Stimulated activated CD4-positive, alpha-beta T cell treated with anti-CD3 and anti-CD28 coated beads, Interleukin-15, amount 100 ng/mL, for 48 hours (primary cell): ENCODE measurements at places on chromosomes 12 and 14.

GRCh38 chr14:57352396-57353170, 37.8 kb upstream of the NAA30 start:
- no peak for DNase-seq

- DNase-seq, result no peak
Measured at GRCh38 chr12:109687250-109687649, 26.4 kb upstream of the FAM222A start.

DNA sequence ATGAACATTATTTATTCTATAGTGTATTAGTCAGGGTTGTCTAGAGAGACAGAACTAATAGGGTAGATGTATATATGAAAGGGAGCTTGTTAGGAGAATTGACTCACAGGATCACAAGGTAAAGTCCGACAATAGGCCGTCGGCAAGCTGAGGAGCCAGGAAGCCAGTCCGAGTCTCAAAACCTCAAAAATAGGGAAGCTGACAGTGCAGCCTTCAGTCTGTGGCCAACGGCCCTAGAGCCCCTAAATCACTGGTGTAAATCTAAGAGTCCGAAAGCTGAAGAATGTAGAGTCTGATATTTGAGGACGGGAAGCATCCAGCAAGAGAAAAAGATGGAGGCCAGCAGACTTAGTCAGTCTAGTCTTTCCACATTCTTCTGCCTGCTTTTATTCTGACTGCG, 912.2 kb downstream of the FLRT2 start:
- no peak for DNase-seq

GRCh38 chr14:92756446-92756845, 8.0 kb upstream of the LGMN start:
- no peak for DNase-seq

DNA sequence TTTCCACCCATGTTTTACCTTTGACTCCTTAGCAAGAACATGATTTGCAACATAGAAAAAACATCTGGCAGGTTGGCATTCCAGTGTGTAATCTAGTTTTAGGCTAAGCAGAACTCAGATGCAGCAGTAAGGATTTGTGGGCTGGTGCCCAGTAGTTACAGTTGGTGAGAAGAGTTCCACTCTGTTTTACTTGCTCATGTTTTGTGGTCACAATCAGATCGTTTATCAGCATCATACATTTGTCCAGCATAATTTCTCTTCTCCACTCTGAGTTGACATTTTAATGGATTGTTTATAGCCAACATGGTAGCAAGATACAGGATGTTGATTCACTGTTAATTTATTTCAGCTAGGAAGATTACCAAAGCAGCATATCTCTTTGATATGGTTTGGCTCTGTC, 120.0 kb downstream of the PDE6H start:
- no peak for DNase-seq

- no peak for DNase-seq
Measured at GRCh38 chr12:128790653-128791373, 32.9 kb downstream of the SLC15A4 start.

DNA sequence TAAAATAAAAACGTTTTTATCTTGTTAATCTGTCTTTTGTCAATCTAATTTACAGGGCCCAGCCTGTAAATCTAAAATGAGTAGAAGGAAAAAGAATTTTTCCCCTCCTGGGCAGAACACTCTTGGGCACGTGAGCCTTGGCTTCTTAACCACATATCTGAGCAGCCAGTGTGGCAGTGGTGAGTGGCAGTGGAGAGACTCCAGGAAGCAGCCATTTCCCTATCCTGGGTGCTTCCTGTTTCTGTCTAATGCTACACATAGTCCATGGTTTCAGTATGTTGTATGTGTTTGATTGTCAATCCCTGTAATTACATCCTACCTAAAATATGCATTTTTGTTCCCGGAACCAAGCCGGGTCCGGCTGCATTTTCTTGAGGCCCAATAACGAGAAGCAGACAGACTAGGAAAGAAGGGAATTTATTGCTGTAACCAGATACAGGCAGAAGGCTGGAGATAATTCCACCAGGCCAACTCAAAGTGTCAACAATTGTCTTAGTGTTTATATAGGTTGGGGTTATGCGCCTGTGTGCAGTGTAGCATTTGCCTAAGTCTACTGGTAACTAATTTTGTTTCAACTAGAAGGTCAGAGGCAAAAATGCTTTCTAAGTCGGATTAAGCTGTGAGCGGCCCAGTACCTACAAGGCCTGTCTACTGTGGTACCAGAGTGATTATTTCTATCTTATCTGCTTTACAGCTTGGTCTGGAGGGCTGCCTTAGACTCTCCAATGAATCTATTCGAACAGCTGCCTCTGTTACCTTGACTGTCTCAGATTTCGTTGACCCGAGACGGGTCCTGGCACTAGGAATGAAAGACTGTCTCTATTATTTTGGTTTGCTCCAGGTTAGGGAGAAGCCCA, 82.4 kb upstream of the RESF1 start:
- DNase-seq, result no peak

- no peak for DNase-seq
Measured at GRCh38 chr12:122022393-122023338, 982 bp downstream of the BCL7A start.

GRCh38 chr12:124675881-124676713, 108.7 kb upstream of the NCOR2 start:
- no peak for DNase-seq

GRCh38 chr12:127416796-127417195, 850.2 kb upstream of the TMEM132C start:
- DNase-seq, result no peak

DNA sequence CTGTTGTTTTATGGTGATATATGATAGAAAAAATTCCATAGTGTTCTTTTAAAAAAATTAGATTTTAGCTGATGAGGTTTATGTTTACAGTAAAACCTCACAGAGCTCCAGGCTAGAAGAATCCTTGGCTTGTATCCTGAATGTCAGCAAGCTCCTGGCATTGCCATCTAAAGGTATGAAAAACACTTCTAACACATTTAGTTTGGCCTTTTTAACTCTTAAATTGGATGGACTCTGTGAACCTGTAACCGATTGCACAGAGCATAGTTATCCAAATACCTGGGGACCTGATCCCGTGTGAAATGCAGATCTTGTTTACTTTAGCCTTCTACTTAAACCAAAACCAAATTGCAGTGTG, 241.1 kb upstream of the DCN start:
- DNase-seq, result no peak

DNA sequence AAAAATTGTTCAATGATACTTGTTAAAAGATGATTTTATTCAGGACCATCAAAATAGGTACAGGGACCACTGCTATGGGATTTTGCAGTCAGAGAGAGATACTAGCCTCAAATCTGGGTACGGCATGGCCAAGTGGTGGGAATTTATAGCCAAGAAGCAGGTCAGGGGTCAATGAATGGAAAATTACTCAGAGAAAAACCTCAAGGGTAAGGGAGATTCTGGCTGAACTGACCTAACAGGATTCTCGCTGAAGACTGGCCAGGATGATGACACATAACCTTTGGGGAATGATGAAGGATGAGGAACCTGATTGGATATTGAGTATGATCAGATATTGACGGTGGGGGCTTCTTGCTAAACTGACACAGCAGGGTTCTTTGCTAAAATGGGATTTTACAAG, 32.7 kb downstream of the DEPDC4 start:
- no peak for DNase-seq

GRCh38 chr12:119673634-119674033, 5.7 kb downstream of the PRKAB1 start:
- no peak for DNase-seq

DNA sequence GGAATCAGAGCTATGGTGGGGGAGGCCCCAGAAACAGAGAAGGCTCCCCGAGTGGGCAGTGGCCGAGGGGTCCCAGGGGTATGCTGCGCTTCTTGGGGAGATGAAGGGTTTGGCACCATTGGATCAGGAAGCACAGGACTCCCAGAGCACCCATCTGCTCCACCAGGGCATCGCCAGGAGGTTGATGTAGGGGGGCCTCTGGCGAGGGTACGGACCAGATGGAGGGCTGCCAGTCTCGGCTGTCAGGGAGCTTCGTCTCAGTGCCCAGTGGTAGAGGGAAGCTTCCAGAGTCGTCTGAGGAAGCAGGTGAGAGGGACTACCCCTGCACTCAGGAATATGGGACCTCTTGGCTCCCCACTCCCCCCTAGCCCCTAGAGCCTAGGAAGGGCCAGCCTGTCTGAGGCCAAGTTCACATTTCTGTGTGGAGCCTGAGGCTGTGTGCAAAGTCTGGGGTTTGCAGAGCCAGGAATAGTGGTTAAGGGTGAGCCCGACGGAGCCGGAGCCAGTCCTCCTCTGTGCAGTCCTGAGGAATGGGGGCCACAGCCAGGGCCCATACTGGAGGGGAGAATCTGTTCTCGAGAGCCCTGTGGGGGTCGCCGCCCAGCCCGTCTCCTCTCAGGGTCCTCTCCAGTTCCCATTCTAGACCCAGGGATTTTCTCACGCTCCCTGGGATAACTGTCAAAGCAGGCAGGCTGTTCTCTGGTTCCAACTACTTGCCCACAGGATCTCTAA, 10.2 kb downstream of the SLC48A1 start:
- no peak for DNase-seq

DNA sequence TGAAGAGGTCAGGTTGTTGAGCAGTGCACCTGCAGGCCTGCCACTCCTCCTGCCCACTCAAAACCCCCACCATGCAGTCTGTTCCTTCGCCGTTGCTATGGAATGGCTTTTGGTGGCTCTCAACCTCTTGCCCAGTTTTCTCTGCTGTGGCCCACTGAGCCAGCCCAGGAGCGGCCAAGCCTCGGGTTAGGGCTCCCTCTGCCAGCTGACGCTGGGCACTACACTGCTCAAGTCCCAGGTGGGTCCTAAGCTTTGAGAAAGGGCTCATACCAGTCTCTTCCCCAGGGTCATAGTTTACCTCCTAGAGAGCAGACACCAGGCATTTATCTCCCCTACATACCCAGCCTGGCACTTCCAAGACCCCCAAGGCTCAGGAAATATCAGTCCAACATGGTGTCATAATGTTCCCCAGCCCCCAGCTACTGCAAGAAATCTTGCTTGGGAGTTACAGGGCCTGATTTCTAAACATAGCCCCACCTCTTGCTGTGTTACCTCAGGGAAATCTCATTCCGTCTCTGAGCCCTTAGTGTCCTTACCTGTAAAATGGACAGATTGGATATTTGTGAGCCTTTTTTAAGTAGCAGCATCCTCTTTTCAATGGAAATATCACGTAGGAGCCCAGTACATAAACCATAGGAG, 59.4 kb downstream of the TSPAN11 start:
- peak; percentile 14 for DNase-seq

- no peak for DNase-seq
Measured at GRCh38 chr14:35689000-35689460, 120.1 kb downstream of the RALGAPA1 start.

GRCh38 chr12:95594136-95594535, 42.9 kb upstream of the USP44 start:
- DNase-seq, result no peak

- DNase-seq, result no peak
Measured at GRCh38 chr12:84813780-84814663, 98.6 kb downstream of the SLC6A15 start.

DNA sequence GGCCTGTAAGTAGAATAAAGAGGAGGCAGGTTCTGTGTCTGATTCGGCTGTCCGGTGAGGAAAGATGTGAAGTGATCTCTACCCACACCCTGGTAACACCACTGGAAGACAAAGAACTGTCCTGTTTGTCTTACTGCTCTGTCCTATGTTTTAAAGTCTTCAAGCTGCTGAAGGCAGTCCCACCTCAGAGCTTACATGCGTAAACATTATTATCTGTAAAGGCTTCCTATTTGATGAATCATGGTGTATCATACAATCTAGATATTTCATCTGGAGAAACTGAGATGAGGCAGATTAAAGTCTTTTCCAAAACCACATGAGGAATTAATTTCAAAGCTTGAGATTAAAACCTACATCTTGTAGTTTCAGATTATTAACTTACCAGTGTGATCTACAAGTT, 427.6 kb downstream of the ZFP36L1 start:
- no peak for DNase-seq

- no peak for DNase-seq
Measured at GRCh38 chr14:99758121-99758821, 34.9 kb upstream of the EML1 start.

DNA sequence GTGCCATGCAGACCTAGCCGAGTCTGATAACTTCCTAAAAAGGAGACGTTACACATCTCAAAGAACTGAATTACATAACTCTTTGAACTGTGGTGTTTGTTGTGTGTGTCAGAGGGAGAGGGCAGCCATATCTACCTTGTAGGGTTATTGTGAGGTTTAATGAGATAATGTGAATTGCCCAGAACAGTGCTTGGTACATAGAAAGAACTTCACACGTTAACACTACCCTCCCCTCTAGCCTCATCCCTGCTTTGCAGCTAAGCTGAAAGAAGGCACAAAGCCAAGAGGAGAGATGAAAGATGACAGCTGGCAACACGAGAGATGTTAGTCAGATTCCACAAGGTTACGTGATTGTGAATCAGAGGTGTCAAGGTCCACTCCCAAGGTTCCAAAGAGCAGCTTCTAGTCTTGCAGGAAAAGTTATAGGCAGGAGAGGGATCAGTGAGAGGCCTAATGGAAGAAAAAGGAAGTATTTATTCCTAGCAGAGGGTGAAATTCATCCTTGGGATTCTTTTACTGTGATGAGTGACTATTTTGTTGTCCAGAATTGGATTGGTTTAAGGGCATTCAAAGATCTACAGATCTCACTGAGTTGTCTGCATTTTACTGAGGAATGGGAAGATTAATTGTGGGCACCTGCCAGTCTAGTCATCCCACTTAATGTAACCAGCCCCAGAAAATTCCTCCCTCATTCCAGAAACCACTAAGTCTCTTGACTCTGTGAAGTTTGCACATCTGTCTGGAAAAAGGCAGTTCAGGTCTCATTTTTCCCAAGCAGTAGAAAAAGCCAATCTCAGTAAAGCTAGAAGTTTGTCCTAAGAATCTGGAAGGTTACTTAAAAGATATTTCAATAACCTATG, 25.9 kb upstream of the WNK1 start:
- no peak for DNase-seq

DNA sequence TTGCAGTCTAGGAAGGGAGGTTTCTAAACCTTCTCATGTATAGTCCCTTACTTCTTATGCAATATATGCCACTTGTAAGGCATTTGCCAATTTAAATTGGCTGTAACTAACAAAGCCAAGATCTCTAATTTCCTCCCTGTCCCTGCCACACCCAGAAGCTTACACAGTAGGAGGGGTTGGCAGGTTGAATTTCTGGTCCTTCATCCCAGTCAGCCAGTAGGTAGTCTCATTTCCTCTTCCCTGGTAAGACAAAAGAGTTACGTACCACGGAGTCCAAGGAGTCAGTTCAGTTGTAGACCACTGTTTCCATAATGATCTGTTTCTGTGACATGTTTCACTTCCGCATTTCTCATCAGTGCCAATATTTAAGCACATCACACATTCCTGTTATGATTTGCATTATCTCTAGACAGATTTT, 47.0 kb upstream of the PLBD1 start:
- no peak for DNase-seq

- DNase-seq, result no peak
Measured at GRCh38 chr12:86551146-86551571, 295.0 kb upstream of the MGAT4C start.
